H1 (cell line): ENCODE measurements at places on chromosomes 7 and 10. TPM values are rescaled to one million over a fixed set of nuclear protein-coding genes. Genes with fewer than 3 reads are reported as not detected.

DNA sequence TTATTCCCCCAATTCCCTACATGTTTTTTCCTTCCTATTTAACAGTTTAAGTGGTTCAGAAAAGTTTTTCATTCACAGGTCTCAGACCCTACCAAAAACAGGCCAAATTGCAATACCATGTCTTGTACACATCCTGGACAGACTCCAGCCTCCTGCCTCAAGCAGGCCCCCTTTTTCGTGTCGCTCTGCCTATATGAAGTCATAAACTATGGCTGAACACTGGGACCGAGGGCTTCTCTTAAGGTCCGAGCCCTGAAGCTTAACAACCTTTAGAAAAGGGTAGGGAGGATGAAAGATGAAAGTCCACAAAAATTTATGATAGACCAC, 1.4 kb downstream of the FBXW4 start:
- DNase-seq = no peak

DNA sequence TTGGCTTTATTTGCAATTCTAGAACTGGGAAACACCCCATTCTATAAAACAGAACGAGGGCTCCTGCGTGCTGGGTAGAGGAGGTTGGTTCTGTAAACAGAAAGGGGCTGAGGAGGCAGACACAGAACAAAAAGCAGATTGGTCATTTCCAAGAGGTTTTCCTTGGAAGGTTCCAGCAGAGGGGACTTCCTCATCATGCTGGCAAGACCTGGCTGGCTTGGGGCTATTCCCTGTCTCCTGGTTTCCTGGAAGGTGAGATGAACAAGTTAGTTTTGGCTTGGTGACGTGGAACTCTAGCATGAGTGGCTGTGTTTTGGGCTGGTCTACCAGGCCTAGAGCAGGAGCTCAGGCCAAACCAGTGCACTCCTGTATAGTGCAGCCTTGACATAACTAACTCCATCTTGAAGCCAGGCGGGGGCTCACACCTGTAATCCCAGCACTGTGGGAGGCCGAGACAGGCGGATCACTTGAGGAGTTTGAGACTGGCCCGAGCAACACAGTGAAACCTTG, 26.1 kb upstream of the DNAJB6 start:
- no peak for DNase-seq

DNA sequence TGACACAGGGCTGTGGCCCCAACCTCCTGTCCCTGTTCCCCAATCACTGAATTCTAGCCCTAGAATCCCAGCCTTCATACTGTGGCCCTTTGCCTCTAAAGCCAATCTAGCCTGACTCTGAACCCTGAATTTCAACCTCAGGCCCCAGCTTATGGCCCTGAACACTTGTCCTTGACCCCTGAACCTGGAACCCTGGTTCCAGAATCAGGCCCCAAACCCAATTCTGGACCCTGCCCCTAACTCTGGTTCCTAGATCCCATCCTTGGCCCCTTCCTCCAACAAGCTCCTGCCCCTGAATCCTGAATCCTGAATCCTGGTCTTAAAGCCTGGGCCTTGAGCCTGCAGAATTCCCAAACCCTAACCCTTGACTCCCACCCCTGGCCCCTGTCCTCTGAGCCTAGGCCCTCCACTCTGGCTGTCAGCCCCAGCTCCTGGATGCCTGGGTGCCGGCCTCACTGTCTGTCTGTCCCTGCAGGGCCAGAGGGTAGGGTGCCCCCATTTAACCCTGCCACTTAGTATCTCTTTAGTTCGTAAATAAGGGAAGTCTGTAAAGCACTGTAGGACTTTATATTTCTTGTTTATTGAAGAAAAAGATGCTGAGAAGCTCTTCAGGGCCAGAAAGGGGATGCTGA, 1.3 kb downstream of the INPP5A start:
- DNase-seq = no peak

GRCh38 chr7:98251231-98251600, 816 bp downstream of the TECPR1 start:
- no peak for DNase-seq

GRCh38 chr7:55561690-55562089, 10.6 kb downstream of the VOPP1 start:
- no peak for DNase-seq

DNA sequence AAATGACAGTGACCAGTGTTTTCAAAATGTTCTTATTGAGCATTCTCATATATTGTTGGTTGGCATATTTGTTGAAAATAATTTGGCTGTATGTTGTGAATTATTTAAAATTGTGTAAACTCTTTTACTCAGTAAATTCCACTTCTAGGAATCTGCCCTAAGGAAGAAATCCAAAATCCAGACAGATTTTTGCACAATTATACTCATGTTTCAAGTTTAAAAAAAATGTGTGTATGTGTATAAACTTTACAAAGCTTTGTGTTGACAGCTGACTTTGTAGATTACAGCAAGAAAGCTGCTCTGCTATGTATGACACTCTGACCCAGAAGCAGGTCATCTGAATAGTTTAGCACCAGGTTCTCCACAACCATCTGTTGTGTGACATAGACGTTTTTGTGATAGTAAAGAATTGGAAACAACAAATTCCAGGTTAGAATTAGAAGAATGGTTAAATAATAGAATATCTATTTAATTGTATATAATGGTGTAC, 21.6 kb downstream of the KIFBP start:
- DNase-seq = no peak

DNA sequence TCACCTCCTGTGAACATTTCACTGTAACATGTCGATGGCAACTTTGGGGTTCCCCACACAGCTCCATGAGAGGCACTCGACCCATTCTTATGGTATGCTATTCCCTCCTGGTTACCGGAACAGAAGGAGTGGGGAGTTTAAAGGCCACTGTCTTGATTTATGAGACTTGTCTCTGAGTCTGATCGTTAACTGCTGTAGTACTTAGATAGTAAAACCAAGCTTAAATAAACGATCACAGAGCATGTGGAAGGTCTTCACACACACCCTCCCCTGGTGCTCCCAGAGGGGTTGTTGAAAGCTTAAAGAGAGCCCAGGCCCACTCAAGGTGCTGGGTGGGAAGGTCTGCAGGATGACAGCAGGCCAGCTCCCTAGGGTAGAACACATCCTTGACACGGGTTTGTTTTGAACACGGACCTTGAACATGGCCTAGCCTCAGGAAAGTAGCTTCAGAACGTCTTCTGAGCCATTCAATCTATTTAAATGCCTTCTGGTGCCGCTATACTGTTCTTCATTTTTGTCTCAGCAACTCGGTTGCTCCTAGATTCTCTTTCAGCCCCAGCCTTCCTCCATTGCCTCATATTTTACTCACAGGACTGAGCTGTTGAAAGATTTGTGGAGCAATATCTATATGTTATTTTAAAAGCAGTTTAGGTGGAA, 335.3 kb downstream of the FGFR2 start:
- no peak for DNase-seq

- peak; percentile 31 for DNase-seq
Measured at GRCh38 chr7:157438121-157439025, 101.6 kb downstream of the DNAJB6 start.

- no peak for DNase-seq
Measured at GRCh38 chr7:44712012-44712411, 36.6 kb upstream of the ZMIZ2 start.

DNA sequence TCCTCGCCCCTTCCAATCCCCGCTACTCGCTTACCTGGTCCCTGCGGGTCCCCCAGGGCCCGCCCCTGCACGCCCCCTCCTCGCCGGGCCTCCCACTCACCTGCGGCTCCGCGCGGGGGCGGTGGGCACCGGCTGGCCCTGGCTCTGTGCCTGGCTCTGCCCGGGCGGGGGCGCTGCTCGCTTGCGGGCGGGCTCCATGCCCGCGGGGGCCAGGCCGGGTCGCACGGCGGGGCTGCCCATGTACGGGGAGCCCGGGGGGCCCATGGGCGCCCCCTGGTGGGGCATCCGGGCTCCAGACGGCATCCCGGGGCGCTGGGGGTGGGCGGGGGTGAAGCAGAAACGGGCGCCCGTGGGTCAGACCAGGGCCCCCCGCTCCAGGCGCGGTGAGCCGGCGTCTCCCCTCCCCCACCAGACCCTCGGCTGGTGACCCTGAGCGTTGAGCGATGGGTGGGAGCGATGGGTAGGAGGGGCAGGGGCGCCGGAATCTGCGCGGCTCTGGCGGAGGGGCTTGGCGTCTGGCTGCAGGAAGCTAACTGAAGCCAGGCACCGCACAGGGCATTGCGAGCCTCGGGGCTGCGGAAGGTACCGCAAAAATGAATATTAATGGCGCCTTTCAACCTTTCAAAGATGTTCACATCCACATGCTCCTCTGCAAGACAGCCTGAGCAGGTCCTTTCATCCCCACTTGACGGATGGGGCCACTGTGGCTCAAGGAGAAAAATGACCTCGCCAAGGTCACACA, 3.0 kb downstream of the SMARCD3 start:
- no peak for DNase-seq

- DNase-seq = no peak
Measured at GRCh38 chr10:44640429-44640828, 255.5 kb upstream of the CXCL12 start.

DNA sequence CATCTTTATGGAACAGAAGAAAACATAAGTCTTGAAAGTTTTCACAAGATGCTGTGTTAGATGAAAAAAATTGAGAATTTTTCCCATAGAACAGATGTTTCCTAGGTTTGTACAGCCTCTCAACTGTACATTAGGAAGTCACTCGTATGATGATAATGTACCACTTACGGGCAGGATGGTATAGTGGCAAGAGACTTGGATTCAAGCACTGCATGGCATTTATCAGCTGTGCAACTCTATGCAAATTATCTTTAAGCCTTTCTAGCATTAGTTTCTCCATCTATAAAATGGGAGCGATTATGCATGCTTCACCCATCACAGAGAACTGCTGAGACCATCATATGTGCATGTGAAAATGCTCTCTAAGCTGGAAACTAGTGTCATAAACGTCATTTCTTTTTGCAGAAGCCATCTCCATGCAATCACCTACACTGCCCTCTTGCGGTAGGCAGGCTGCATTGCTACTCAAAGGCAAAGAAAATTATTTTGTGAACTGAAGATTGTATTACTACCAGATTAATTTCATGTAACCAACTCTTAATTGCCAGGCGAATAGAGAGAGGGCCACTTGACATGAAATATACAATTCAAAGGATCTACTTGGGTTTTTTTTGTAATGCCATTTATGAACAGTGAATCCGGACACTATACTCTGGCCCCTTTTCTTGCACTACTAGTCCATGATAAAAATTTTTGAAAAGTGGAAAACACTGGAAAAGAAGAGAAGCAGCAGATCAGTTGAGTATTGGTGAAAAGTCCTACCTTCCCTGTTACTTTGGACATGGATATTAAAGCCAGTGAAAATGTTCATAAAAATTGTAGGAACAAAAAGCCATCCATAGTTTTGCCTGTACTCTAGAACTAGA, 102.3 kb downstream of the JAZF1 start:
- DNase-seq = no peak

DNA sequence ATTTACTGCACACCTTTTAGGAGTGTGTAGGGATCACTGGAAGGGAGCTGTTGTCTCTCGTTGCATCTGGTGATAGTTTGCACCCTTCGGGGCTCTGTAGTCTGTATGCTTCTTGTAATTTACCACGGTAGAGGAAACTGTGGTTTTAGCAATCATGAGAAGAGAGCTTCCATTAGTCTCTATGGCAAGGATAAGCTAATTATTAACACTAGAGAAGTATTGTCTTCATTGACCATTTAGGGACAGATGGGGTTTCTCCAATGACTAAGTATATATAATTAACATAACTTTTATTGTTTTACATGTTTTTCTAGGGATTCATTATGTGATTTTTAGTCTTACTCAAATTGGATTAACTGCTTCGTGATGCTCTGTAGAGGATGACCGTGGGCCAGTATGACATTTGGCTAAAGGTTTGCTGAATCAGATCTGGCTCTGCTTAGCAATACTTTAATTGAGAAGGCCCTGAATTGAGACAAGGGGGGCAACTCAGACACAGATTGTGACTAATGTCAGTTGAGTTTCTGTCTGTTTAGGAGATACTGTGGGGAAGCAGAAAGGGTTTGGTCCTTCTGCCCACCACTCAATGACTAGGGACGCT, 8.7 kb downstream of the SLC18A2 start:
- no peak for DNase-seq

- DNase-seq = peak; percentile 79
Measured at GRCh38 chr10:61896854-61897661, 4.4 kb upstream of the ARID5B start.

DNA sequence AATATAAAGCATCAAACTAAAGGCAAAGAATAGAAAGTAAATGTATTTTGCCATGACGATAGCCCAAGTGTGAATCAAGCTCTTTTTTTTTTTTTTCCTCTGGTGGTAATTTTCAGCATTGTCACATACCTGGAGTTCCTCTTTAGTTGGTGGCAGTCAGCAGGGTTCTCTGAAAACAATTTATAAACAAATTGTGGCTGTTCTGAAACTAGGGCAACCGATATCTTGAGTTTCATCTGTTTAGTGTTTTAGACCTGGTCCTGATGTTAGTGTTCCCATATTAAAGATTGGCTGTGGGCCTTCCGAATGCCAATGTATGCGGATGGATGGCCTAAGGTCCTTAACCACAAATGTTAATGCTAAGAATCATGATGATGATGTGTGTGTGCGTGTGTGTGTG, 713.1 kb downstream of the GATA3 start:
- no peak for DNase-seq

- no peak for DNase-seq
Measured at GRCh38 chr7:121178869-121179497, 149.8 kb upstream of the WNT16 start.

DNA sequence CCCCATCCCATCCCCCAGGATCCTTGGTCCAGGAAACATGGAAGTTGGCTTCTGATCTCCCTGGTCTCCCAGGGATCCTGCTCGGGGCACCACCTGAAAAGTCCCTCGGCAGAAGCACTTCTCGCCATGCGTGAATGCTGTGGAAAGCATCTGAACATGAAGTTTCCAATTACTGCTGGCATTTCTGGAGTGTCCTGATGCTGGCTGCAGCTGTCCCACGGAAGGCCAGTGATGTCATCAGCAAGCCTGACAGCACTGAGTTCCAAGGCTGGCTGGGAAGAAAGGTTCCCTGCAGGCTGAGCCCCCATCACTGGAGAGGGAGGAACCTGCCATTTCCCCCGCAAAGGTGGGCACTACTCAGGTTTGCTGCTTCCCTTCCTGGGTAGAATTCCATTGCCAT, 71.4 kb downstream of the KCNMA1 start:
- DNase-seq = no peak

The TMED4 gene
- 41.1 and 44.9 TPM in 2 replicates for total RNA-seq

The HOXA9 gene
- not detected in 2 replicates for total RNA-seq

The TMUB1 gene
- total RNA-seq = 41.4 and 48.7 TPM in 2 replicates

The NANOS1 gene
- total RNA-seq = 3.1 and 5.4 TPM in 2 replicates

The GBX1 gene
- total RNA-seq = not detected in 2 replicates

The DGKB gene
- total RNA-seq = 2.0 and 2.6 TPM in 2 replicates

The REEP3 gene
- total RNA-seq = 31.5 and 32.6 TPM in 2 replicates

The TLX1 gene
- total RNA-seq = not detected in 2 replicates

The NAT16 gene
- 0.84 and 1.0 TPM in 2 replicates for total RNA-seq

The PTPRZ1 gene
- total RNA-seq = 123 and 135 TPM in 2 replicates

The TEX36 gene
- not detected in 2 replicates for total RNA-seq

The GCK gene
- 4.1 and 4.9 TPM in 2 replicates for total RNA-seq

The DRGX gene
- total RNA-seq = not detected in 2 replicates
